HAP-1 (cell line): ENCODE measurements at places on chromosomes 6 and 20.

- DNase-seq = no peak
These were observed 266.8 kb upstream of the PLN start for GRCh38 chr6:118281291-118281690.

DNA sequence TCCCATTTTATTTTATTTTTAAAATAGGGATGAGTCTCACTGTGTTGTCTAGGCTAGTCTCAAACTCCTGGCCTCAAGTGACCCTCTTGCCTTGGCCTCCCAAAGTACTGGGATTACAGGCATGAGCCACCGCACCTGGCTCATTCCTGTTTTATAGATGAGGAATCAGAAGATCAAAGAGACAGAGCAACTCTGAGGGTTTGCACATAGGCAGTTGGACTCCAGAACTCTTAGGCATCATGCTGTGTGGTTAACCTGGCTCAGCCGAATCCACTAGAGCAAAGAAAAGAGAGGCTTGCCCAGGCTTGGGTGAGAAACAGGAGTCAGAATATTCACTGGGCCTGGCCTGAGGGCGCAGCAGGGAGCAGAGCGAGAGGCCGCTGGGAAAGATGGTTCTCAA lies 9.4 kb downstream of the MYH7B start:
- no peak for DNase-seq

- no peak for DNase-seq
These were observed 36.8 kb upstream of the CLIC5 start for GRCh38 chr6:46052479-46052878.

GRCh38 chr20:4041748-4042411 lies 26.5 kb upstream of the RNF24 start:
- DNase-seq = no peak
